Fibroblast of lung (primary cell): ENCODE measurements at places on chromosomes 12 and 14. TPM values are rescaled to one million over a fixed set of nuclear protein-coding genes. Genes with fewer than 3 reads are reported as not detected.

The GYS2 gene
- total RNA-seq: not detected in 2 replicates

The BDKRB1 gene
- total RNA-seq: 16.7 and 22.5 TPM in 2 replicates

The DEGS2 gene
- total RNA-seq: under 0.01 and 0.26 TPM in 2 replicates

The KRT77 gene
- total RNA-seq: not detected in 2 replicates

The PYGL gene
- total RNA-seq: 58.6 and 76.8 TPM in 2 replicates

The UNC119B gene
- 22.9 and 29.1 TPM in 2 replicates for total RNA-seq

The OAS2 gene
- total RNA-seq: 2.3 and 3.1 TPM in 2 replicates
